Iris pigment epithelial cell (primary cell): ENCODE measurements at places on chromosomes 4 and X.

GRCh38 chrX:56813318-56813837 lies 84.3 kb downstream of the NBDY start:
- DNase-seq = peak; percentile 80

GRCh38 chr4:169225058-169225751 lies 45.6 kb downstream of the SH3RF1 start:
- DNase-seq = peak; percentile 97

DNA sequence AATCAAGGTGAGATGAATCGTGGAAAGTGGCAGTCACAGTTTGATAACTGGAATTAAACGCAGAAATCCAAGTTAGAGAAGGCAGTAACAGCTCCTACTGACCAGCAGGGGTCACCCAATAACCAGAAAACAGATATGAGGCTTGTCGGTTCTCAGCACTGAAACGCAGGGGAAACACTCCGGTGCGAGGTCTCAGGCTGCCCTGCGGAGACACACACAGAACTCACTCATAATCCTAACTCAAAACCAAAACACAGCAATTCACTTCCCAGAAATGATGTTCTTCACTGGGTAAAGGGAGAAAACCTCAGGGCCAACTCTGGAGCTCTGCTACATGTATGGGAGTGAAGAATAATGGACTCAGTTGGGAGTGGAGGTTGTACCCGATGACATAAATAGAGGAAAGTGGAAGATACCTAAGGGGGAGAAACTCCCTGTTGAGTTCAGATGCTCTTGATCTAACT lies 384.4 kb downstream of the RAPGEF2 start:
- peak; percentile 76 for DNase-seq

- no peak for DNase-seq
Observed at GRCh38 chr4:108171339-108172230, 2.9 kb upstream of the LEF1 start.

DNA sequence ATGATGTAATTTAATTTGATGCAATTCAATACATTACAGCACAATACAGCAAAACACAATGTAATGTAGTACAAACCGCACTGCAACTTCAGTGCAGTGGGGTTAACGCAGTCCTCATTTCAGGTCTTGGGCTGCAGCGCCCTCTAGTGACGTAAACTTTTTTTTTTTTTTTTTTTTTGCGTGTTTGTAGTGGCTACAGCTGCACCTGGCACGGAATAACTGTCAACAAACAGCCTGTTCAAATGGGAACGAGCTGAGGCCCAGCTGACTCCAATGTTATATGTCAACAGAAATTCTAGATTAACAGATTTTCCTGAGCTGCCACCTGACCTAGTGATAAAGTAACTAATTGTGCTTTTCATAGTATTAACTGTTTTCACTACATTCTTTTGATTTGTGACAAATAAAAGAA lies 33.5 kb upstream of the RASSF6 start:
- peak; percentile 48 for DNase-seq

GRCh38 chrX:107985033-107985432 lies 2.9 kb upstream of the TEX13B start:
- no peak for DNase-seq

GRCh38 chr4:125168531-125168930 lies 146.2 kb upstream of the FAT4 start:
- peak; percentile 51 for DNase-seq

DNA sequence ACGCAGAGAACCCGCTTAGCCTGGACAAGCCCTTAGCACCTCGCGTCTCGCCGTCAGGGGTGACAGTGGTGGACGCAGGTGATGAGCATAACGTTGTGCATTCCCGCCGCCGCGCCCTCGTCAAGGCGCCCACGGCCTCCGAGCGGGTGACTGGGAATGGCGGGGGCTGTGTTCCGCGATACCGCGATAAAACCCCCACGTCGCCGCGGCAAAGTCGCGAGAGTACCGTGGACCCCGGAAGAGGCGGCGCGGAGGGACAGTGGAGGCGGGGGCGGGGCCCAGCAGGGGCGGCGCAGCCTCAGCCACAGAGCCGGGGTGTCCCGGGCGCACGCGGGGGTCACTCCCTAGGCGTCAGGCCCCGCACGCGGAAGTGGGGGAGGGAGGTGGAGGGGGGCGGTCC lies 53.8 kb downstream of the ZFYVE28 start:
- peak; percentile 52 for DNase-seq

DNA sequence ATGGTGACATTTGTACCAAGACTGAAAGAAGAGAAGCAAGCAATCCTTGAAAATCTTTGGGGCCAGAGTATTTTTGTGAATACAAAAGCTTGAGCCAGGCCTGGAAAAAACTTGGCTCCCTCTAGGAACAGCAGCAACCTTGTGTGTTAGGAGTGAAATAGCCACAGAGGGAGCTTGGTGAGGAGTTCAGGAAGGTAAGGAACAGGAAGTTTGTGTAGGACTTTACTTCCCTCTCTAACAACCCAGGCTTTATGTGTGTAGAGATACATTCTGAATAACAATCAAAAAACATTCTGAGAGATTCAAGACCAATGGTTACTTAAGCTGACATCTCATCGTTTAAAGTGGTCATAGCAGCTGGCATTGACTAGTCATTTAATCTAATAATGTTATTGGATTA lies 668.5 kb downstream of the PCDH18 start:
- DNase-seq = no peak

DNA sequence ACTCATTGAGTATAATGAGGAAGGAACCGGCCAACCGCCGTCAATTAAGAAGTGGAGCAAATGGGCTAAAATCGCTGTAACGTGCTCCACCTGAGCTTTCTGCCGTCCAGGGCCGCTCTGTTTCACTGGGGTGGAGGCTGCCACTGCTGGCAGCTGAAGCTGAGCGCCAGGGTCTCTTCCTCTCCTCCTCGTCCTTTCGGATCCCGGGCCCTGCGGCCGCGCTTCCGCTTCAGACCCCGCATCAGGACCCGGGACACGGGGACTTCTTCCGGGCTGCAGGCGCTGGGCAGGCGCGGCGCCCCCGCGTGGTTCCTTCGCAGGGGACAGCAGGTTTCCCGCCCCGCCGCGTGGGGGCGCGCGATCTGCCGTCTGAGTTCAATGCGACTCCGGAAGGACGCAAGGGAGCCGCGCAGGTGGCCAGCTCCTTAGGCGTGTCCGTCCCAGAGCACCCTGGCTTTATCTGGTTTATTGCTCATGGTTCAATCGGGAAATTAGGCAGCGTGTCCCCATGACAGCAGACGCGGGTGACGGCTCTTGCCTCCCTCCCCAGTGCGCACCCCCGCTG lies 519.8 kb downstream of the TRIML1 start:
- no peak for DNase-seq

DNA sequence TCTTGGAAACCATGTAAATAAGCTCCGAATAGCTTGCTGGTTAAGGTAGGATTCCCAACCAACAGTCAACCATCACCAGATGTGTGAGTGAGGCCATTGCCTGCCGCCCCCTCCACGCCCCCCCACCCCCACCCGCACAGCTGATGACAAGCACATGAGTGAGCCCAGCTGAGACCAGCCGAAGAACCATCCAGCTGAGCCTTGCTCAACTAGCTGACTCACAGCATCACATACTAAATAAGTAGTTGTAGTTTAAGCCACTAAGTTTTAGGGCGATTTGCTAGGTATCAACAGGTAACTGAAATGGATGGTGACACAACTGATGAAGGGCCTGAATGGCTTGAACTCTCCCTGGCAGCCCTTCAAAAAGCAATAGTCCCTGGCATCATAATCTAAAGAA lies 1.6 kb upstream of the CCDC149 start:
- DNase-seq = peak; percentile 10

DNA sequence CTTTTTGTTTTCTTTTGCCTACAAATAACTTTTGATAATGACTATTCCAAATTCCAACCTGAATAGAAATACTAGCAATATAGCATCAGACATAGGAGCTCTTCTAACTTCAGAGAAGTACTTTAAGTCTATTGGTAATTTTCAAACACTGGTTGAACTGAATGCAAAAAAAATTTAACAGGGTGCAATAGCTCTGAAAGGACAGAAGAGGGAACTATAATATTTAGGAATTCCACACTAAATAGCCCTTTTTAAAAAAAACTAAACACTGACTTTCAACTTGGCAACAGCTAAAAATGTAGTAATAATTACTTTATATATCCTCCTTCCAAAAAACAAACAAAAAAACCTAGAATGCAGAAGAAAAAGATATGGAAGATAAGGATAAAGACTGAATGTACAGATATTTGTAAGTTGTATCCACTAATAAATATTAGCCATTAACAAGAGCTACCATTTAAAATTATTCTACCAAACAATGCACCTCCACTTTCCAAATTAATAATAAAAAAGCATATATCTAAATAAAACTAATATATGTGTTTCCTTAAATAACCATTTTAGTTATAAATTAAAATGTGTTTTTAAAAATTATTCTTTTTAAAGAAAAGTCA lies 81.4 kb downstream of the FBXW7 start:
- peak; percentile 41 for DNase-seq

- no peak for DNase-seq
Observed at GRCh38 chrX:103201041-103201440, 13.9 kb upstream of the BEX4 start.

- no peak for DNase-seq
Observed at GRCh38 chrX:20507901-20508620, 241.4 kb upstream of the RPS6KA3 start.

DNA sequence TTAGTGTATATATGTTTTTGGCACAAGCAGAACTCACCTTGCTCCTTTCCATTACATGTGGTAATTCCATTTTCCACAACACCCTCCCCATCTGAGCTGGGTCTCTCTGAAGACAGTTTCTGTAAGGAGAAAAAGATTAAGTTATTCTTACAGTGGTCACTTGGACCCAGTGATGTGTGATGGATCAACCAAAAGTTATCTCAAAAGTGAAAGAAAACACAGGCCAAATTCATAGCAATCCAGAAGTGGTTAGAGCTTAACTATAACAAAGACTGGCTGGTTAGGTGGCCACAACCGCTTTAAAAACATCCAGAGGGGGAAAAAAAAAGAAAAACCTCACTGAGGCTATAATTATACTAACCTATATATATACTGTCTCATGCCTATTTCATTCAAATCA lies 123.7 kb downstream of the AFAP1 start:
- DNase-seq = no peak

- DNase-seq = peak; percentile 20
Observed at GRCh38 chrX:45749375-45749774, 548.7 kb upstream of the DIPK2B start.

DNA sequence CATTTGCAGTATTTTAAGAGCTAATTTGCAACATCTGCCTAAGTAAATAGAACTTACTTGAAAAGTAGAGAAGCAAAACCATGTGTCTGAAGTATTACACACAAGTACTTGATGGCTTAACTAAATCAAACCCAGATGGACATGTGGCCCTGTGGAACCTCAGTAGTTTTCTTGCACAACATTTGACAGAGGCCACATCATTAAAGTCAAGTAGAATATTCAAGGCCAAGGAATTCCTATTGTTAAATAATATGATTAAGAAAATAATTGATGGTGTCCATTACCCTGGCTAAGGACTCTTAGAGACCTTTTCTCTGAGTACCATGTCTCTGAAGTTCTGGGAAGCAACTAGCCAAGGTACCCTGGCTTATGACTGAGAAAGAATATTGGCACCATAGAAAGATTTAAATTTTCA lies 135.4 kb upstream of the OTUD4 start:
- DNase-seq = no peak

DNA sequence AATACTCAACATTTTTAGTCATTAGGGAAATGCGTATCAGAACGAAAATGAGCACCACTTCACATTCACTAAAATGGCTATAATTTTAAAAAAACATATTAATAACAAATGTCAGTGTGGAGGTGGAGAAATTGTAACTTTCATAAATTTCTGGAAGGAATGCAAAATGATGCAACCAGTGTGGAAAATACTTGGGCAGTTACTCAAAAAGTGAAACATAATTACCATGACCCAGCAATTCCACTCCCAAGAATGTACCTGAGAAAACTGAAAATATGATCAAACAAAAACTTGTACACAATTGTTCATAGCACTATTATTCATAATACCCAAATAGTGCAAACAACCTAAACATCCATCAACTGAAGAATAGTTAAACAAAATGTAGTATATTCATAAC lies 76.1 kb upstream of the FAM241A start:
- DNase-seq = peak; percentile 61

DNA sequence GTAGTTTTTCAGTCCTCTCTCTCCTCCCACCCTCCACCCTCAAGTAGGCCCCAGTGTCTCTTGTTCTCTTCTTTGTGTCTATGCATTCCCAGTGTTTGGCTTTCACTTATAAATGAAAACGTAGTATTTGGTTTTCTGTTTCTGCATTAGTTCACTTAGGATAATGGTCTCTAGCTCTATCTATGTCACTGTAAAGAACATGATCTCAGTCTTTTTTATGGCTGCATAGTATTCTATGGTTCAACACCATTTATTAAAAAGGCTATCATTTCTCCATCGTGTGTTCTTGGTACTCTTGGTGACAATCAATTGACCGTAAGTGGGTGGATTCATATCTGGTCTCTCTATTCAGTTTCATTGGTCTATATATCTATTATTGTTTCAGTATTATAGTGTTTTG lies 18.7 kb upstream of the IL2 start:
- no peak for DNase-seq

- DNase-seq = no peak
Observed at GRCh38 chr4:89166971-89167475, 55.7 kb downstream of the TIGD2 start.

DNA sequence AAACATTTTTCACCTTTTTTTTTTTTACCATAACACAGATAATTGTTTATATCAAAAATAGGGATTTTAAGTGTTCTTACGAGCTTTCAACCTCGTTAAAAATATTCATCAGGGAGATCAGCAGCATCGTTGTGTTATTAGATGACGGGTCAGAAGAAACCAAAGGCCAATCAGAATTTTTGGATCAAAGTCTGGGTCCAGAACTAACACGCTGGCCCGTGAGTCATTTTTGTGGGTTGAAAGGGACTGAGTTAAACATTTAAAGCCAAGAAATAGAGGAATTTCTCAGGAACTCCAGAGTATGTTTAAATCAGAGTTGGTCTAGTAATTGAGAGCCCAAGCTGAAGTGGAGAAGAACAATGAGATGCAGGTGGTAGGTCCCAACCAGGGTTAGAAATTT lies 170.8 kb downstream of the TLL1 start:
- DNase-seq = no peak

- DNase-seq = no peak
Observed at GRCh38 chr4:148434075-148434773, 8.0 kb downstream of the NR3C2 start.

- no peak for DNase-seq
Observed at GRCh38 chrX:39974270-39974669, 123.5 kb downstream of the BCOR start.

DNA sequence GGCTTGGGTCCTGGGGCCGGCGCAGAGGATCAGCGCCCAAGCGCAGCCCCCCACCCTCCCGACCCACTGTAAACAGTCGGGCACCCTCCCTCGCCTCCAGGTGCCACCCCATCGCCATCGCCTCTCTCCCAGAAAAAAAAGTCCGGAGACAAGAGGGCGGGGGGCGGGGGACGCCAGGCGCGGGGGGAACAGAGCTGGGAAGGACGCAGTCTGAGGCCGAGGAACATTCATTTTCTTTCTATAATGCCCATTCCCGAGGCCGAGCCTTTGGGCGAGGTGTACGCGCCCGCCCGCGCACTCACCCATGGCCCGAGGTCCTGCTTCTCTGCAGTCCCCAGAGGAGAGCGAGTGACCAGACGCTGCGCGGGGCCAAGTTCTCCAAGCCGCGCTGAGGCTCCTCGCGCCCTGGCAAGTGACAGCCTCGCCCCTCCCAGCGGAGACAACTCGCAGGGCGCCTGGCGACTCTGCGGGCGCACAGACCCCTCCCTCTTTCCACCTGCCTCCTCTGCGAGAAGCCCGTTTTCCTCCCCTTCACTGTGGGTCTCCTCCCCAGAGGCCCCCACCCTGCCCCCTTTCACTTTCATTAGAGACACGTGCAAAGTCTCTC lies 63.5 kb upstream of the WDR17 start:
- peak; percentile 2 for DNase-seq
